ENCODE measurements at places on chromosomes 16 and 17.

DNA sequence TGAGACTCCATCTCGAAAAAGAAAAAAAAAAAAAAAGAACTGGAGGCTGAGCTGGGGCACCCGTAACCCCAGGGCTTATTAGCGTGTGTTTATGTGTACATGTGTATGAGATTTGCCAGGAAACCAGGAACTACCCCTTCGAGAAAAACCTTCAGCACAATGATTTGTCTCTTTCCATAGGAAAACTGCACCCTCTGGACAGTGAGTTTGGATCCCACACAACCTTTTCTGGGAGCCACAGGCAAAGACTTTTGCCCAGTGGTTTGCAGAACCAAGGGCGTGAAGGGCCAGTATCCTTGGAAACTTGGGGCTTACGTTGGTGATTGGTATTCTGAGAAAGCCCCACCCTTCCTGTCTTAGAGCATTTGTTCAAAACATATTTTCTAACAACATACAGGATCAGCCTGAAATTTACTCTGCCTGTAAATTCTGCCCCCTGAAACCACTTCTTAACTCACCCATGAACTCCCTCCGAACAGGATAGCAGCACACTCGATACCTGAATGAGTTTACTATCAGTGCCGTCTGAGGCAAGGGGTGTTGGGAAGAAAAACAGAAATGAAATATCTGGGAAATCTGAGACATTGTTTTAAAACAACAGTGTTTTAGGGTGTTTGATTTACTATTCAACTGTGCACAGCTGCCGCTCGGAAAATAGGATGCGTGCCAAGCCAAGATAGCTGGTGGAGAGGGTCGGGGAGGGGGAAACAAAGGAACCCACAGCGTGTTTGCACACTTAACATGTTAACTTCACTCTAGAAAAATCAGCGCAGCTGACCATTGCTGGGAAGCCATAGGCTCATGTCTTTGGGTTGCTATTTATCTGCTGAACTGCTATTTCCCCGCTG, 40.2 kb upstream of the MAF start:
- no peak for DNase-seq

DNA sequence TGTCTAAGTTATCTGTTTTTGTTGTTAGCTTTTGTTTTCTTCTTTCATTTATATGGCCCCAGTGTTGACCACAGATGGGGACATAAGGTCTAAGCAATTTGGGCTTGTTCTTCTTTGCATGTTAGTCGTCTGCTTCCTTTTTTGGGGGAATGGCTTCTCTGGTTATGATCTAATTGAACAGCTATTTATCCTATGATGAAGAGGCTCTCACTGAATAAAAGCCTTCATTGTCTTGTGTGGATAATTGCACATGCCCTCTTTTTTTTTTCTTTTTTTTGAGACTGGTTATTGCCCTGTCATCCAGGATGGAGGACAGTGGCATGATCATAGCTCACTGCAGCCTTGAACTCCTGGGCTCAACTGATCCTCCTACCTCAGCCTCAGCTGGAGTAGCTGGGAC, 13.7 kb downstream of the SMARCE1 start:
- DNase-seq = no peak

DNA sequence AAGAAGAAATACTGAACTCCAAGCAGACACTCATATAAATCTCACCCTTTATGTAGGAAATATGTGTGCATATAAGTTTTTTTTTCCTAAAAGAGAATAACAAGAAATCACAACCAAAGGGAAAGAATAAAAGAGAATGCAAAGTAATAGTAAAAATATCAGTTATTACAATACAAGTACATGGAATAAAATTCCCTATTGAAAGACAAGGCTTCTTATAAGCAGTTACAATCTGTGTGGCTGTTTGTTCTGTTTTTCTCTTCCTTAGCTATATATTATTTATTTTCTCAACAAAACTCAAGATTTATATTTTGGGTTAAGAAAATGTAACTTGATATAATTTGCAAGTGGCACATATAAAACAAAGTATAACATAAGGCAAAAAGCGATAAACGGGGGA, 41.7 kb downstream of the SLC5A11 start:
- no peak for DNase-seq

GRCh38 chr17:56457501-56457900, 136.0 kb upstream of the NOG start:
- no peak for DNase-seq

DNA sequence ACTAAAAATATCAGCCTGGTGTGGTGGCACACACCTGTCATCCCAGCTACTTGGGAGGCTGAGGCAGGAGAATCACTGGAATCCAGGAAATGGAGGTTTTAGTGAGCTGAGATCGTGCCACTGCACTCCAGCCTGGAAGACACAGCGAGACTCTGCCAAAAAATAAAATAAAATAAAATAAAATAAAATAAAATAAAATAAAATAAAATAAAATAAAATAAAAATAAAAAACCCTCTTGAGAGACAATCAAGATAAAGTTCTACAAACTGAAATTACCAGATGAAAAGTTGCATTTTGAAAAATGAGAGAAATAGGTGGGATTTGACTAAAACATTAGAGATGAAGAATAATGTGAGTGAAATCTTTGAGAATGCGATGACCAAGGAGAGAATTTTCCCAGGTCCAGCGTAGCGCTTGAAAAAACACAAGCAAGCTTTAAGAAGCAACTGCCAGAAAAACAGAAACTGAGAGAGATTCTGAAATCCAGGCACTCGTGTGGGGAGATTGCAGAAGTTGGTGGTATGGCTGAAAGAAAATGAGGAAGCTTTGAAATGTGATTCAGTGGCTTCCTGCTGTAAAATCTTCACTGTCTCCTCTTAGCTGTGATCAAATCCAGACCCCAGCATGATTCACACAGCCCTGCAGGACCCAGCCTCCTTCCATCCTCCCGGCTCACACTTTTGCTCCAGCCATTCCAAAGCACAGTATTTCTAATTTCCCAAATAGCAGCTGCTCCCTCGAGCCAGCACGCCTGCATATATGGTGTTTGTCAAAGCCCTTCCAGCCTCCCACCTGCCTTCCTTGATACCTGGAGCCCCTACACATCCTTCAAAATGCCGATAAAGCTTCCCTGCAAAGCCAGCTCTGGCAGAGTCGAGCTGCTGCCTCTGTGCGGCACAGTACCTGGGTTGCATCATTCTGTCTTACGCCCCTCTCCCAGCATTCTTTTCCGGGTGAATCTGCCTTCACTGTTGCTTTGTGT, 8.2 kb upstream of the CD300E start:
- no peak for DNase-seq

- DNase-seq = no peak
These were observed 358.0 kb downstream of the C16orf95 start for GRCh38 chr16:86959091-86959651.

DNA sequence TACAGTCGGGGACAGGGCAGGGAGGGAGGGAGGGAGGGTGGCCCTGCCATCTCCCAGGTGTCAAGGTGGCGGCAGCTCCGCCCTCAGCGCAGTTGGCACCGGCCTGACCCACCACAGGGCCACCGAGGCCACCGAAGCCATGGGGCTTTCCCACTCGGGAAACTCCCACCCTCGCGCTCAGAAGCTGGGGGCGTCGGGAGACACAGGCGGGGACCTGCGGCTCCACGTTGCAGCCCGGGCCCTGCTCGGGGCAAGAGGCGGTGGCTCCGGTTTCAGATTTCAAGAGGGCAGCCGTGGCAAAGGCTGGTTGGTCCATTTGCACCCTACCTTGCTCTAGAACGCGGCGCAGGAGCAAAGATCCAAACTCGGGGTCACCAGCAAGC, 544 bp downstream of the CYB561 start:
- no peak for DNase-seq

DNA sequence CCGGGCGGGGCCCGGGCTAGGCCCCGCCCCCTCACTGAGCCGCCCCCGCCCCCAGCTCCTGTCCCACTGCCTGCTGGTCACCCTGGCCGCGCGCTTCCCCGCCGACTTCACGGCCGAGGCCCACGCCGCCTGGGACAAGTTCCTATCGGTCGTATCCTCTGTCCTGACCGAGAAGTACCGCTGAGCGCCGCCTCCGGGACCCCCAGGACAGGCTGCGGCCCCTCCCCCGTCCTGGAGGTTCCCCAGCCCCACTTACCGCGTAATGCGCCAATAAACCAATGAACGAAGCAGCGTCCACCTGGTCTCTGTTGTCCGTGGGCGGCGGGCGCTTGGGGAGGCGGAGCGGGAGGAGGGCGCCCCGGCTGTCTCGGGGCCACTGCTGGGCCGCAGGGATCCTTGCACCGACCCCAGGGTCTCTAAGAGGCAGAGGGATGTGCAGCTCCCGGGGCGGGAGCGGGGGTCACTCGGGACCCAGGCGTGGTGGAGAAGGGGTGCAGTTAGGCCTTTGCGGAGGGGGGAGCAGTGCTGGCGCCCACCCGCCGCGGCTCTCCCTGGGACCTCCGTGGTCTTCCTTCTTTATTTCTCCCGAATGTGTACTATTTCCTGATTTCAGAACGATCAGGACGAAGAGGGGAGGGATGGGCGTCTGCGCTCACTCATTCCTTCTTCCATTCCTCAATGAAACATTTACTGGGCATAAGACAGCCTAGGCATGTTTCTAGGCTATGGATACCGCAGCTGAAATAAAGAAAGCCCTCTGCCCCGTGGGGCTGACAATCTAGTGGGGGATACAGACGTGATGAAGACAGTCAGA, 2.0 kb downstream of the HBZ start:
- no peak for DNase-seq

- no peak for DNase-seq
These were observed 17.5 kb upstream of the WFIKKN2 start for GRCh38 chr17:50817838-50818237.

- no peak for DNase-seq
These were observed 10.3 kb upstream of the MRPL58 start for GRCh38 chr17:75001915-75002843.

GRCh38 chr17:1979182-1979985, 45.8 kb downstream of the RTN4RL1 start:
- DNase-seq = no peak

- DNase-seq = no peak
These were observed 8.3 kb downstream of the SOCS3 start for GRCh38 chr17:78351449-78352006.

GRCh38 chr17:36750316-36750885, 149.0 kb downstream of the MRM1 start:
- no peak for DNase-seq

GRCh38 chr17:50477976-50478375, 684 bp upstream of the RSAD1 start:
- no peak for DNase-seq

DNA sequence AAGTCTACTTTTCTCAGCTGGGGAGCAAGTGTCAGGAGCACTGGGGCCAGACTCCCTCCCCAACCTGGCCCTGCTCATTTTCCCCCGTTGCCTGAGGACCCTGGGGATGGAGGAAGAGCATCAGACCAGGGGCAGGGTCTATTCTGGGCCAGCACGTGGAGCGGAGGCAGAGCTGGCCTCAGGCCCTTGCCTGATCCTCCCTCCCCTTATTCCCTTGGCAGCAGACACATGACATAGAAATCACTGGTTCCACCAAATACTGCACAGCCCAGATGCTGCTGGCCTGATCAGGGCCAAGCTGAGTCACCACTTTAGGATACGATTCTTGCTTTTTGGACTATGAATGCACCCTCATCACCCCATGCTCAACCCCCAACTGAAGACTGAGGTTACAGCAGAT, 15.8 kb upstream of the AGRP start:
- DNase-seq = no peak

GRCh38 chr16:21056396-21056795, 94.2 kb downstream of the DNAH3 start:
- DNase-seq = no peak

- DNase-seq = no peak
These were observed 235.4 kb upstream of the MON1B start for GRCh38 chr16:76955629-76956028.

GRCh38 chr17:9421525-9421924, 154.1 kb downstream of the STX8 start:
- no peak for DNase-seq

DNA sequence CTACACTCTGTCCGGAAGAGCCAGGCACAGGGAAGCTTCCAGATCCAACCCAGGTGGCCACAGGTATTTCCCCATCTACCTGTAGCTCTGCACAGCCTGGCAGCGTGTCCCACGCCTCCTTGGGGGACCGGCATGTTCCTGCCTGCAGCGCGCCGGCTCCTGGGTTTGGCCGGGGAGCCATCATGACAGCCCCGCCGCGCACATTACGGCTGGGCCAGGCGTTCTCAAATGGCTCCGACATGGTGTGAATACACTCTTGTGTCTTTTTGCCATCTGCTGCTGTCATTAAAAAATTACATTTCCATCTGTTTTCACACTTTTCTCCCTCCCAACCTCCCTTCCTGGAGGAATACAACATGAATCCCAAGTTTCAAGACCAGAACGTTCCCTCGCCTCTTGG, 8.0 kb upstream of the GINS2 start:
- DNase-seq = no peak

DNA sequence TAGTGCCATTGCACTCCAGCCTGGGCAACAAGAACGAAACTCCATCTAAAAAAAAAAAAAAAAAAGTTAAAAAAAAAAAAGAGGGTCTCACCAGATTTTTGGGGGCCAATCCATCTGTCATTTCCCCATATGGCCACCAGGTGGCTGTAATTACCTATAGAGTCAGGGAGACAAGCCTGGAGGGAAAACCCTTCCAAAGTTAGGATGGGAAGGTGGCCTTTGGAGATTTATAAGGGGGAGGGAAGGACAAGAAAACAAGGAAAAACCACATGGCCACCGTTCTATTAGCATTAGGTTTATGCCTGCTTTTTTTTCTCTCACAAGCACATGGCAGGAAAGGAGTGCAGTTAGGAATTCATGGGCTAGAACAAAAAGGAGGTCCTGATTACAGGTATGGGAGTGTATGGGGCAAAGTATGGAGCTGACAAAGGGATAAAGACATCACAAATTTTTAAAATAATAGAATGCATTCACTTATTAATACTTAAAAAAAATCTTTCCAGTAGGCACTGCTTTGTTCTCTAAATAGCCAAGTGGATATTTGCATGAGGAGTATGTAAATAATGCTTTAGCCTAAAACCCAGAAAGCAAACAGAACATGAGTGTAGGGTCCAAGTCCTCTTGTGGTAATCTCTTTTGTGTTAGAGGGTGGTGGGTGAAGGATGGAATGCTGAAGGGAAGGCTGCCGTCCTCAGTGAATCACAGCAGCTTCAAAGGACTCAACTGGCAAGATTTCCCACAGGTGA, 5.1 kb downstream of the CYB5D1 start:
- DNase-seq = no peak

DNA sequence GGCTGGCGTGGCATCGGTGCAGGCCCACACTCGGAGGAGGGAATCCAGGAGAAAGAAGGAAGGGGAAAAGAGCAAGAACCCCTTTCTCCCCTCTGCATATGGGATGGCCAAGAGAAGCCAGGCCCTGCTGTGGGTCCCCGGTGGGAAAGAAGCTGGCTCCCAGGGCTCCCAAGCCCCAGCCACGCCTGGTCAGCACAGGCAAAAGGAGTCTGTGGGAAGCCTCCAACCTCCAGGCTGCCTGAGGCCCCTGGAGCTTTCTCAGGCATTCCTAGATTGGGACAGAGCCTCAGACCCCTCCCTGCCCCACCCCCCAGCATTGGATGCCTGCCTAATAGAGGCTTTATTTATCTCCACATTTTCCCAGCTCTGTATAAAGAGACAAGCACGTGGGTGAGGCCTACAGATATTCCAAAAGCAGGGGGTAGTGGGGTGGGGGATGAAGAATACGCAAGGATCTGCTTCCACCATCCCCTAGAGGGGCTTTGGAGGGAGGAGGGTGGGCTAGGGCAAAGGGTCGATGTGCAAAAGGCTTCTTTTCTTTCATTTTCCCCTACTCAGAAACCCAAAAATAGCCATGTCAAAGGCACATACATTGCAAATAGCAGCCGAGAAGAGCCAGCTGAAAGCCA, 56.4 kb downstream of the MPRIP start:
- no peak for DNase-seq

- DNase-seq = no peak
These were observed 111.1 kb downstream of the OR1D5 start for GRCh38 chr17:2952174-2952845.

- no peak for DNase-seq
These were observed 118.3 kb downstream of the PPM1E start for GRCh38 chr17:58873926-58874325.
